Adrenal gland (tissue), 19 donors: ENCODE measurements at places on chromosomes 6 and 20.

GRCh38 chr6:113055061-113055460, 707.9 kb downstream of the RFPL4B start:
- DNase-seq = no peak

GRCh38 chr6:6796818-6797217, 208.3 kb downstream of the LY86 start:
- no peak for DNase-seq

DNA sequence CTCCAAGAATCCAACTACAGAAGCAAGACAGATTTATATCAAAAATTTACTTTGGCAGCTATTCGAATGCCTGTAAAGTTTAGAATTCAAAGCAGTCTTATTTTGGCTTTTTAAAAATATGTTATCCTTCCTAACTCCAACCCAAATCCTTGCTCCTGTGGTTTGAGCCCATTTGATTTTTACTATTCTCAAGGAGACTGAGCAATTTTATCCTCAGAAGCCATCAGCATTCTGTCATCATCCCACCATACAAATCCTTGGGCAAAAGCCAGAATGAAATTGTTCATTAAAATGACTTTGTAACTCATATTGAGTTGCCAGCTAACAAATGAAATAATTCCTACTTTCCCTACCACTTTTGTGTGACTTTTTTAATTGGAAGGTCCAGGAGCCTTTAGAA, 392.8 kb downstream of the ADGRB3 start:
- no peak for DNase-seq

DNA sequence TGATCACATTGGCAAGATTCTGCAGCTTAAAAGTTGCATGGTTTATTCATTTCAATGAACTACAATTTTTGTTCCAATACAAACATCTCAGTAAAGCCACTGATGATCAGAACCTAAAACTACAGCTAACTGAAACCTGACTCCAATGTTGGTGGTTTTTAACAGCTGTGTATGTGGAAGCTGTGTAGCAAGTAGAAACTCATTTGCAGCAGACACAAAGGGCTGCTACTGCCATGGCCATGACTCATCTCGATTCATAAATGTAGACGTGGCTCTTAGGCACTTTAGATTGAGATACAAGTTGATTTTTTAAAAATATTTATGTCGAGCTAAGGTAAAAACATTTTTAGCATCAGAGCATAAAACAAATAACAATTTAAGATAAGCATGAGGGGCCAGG, 19.5 kb upstream of the MAP3K4 start:
- DNase-seq = no peak

DNA sequence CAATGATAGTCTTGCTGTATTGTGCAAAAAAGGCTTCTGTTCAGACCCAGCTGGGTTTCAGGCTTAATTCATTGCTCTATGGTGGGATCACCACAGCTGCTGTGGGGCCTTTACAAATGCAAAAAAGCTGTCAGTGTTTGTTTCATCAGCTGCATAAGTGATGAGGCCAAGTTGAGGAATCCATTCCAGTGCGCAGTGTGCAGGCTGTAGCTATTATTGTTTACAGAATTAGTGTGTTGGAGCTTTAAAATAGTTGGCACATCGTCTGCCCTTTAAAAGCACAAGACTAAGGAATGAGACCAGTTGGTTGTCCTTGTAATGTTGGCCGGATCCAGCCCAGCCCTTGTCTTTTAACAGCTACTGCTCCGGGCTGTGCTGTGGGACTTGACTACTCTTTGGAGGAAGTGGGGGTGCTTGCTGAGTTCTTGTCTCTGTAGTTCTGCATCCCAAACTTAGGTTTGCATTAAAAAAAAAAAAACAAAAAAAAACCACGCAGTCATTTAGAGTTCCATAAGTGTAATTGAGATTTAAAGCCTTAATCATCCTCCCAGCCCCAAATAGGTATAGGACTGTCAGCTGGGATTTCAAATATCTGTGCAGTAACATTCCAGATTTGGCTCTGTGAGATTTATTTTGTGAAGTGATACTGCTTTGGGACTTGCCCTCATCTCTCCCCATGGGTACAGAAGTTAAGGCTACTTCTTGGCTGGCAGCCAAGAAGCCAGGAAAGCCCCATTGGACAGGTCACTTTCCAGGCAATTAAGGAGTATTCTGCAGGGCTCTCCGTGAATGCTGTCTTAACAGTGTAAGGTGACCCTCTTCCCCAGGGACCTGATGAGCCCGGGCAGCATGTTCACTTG, 19.3 kb downstream of the JARID2 start:
- peak; percentile 49 for DNase-seq

GRCh38 chr6:150149146-150149545, 6.3 kb downstream of the PPP1R14C start:
- no peak for DNase-seq

- DNase-seq = no peak
Measured at GRCh38 chr6:166006900-166007301, 160.8 kb downstream of the TBXT start.

- DNase-seq = no peak
Measured at GRCh38 chr6:147057705-147058342, 146.4 kb upstream of the STXBP5 start.

DNA sequence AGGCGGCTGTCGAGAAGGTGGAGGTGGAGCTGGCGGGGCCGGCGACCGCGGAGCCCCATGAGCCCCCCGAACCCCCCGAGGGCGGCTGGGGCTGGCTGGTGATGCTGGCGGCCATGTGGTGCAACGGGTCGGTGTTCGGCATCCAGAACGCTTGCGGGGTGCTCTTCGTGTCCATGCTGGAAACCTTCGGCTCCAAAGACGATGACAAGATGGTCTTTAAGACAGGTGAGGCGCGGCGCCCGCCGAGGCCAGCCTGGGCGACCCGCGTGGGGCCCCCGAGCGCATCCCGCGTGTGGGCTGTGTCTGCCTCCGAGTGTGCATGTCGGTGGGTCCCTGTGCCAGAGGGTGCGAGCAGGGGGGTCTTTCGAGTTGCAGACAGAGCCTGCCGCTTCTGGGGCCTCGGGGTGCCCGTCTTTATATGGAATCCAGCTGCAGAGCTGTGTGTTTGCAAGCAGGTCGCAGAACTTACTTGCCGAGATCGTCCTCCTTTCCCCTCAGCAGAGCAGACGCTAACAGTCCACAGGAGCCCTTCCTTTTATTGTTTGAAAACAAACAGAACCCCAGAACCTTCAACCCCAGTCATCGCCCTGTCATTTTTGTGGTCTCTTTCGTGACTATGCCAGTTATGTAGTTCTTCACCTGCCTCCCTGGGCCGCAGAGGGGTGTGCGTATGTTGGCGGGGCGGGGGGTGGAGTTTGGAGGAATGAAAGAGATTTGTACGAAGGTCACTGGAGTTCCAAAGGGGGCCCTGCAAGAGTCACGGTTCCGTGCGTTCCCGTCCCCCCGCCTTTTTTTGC, 766 bp downstream of the SLC16A10 start:
- peak; percentile 42 for DNase-seq

- no peak for DNase-seq
Measured at GRCh38 chr6:111842891-111843290, 30.4 kb downstream of the FYN start.

GRCh38 chr6:15553736-15554294, 109.0 kb downstream of the DTNBP1 start:
- no peak for DNase-seq
